ENCODE measurements at places on chromosomes 16 and 17.

DNA sequence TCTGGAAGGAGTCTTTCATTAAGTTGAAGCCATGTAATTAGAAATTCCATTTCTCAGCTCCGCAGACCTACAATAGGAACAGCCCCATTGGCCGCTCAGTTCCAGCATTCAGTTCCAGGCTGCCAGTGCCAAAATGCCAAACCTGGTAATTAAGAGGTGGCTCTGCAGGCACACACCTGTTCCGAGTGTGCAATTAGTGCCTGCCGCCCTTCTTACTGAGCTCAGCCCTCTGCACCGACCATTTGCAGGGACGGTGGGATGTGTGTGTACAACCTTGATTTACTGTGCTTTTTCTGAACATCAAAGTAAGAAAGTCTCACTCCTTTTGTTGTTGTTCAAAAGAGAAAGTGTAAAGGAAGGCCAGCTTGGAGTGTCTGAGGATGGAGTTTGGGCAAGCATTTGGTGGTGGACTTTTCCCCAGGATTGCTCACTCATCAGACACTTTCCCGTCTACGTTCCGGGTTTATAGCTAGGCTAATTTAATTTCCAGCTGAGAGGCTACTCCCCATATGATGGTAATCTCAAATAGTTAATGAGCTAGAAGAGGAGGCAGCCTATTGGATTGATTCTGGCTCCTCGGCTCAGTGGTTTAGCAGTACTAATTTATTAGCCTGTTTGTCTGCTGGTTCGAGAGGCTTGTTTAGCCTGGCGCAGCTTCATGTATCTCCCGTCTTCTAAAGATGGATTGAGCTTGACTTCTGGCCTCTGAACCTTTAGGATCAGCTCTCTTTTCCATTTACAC lies 20.0 kb downstream of the HS3ST3B1 start:
- no peak for DNase-seq

DNA sequence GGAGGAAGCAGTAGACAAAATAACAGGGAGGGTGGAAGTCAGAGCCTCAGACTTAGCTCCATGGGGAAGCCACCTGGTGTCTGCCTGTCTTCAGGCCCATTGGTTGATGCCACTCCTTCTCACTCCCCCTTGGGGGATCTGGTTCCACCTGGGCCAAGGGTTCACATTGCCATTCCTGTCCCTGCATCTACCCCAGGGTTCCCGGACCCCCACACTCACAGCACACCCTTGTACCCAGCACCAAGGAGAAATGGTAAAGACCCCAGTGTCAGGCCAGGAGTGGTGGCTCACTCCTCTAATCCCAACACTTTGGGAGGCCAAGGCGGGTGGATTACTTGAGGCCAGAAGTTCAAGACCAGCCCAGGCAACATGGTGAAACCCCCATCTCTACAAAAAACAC lies 1.0 kb upstream of the CA7 start:
- DNase-seq = no peak

GRCh38 chr16:5906351-5906750 lies 808.8 kb upstream of the EEF2KMT start:
- no peak for DNase-seq

DNA sequence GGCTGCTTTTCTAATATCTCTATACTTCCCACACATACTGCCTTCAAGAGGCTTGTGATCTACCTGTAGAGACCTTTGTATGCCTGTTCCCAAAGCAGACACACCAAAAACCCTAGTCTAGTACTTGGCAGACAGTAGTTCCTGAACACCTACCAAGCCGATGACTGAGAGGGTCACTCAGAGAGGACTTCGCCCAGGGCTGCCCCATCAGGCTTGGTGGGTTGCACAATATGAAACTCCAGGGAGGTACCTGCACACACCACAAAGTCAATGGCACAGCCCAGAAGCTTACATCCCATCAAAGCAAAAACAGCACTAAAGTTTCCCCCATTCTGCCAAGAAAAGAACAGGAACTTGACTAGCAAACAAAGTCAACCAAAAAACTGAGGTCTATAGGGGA lies 30.3 kb downstream of the ASPA start:
- DNase-seq = no peak

DNA sequence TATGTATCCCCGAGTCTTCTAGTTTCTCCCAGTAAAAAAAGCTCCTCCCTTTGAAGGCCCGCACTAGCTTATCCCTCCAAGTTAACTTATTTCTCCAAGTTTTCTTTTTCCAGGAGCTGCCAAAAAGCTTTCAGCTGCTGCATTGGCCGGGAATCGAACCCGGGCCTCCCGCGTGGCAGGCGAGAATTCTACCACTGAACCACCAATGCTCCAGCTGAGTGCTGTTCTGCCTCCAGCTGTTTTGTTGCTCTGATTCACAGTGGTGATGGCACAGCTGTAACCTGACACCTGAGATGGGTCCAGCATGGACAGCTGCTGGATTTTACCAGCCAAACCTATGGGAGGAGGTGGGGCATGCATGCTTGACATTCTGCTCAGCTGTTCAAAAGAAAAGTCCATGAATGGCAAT lies 22.1 kb downstream of the VAC14 start:
- DNase-seq = peak; percentile 83

- DNase-seq = no peak
Measured at GRCh38 chr17:5677620-5678019, 93.3 kb upstream of the NLRP1 start.

- no peak for DNase-seq
Measured at GRCh38 chr16:85094812-85095211, 17.5 kb downstream of the CIBAR2 start.
